ENCODE measurements at places on chromosomes 1 and 21.
A peak's percentile ranks its signal among the peaks of the same experiment; 100 is the strongest.

DNA sequence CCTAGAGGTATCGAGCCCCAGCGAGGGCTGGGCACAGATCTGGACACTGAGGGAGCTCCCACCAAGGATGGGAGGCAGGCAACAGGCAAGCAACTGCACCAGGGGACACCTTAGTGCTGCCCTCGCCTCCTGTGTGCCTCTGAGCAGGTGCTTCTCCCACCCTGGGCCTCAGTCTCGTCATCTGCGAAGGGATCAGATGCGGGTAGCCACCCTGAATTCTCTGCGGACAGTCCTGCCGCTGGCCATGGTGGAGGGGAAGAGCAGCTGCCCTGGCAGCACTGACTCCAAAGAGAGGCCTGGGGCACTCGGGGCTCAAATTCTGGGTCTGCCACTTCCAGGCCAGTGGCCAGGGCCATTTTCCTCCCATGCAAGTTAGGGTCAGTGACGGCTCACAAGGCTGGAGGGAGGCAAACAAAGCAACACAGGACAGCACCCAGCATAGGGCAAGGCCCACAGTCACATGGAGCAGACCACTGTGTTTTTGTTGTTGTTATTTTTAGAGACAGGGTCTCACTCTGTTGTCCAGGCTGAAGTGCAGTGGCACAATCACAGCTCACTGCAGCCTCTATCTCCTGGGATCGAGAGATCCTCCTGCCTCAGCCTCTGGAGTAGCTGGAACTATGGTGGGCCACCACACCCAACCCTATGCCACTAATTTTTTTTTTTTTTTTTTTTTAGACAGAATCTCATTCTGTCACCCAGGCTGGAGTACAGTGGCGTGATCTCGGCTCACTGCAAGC is 7.1 kb upstream of the SDC3 start:
- no peak for DNase-seq

- DNase-seq = no peak
These were observed 42.7 kb downstream of the RHOU start for GRCh38 chr1:228778026-228778425.

GRCh38 chr1:3237994-3238702 is 169.1 kb downstream of the PRDM16 start:
- no peak for DNase-seq

- no peak for DNase-seq
These were observed 231.0 kb downstream of the RERE start for GRCh38 chr1:8586438-8586837.

GRCh38 chr1:213120386-213120785 is 69.3 kb downstream of the RPS6KC1 start:
- no peak for DNase-seq

- no peak for DNase-seq
These were observed 35.6 kb upstream of the ERG start for GRCh38 chr21:38533887-38534286.

DNA sequence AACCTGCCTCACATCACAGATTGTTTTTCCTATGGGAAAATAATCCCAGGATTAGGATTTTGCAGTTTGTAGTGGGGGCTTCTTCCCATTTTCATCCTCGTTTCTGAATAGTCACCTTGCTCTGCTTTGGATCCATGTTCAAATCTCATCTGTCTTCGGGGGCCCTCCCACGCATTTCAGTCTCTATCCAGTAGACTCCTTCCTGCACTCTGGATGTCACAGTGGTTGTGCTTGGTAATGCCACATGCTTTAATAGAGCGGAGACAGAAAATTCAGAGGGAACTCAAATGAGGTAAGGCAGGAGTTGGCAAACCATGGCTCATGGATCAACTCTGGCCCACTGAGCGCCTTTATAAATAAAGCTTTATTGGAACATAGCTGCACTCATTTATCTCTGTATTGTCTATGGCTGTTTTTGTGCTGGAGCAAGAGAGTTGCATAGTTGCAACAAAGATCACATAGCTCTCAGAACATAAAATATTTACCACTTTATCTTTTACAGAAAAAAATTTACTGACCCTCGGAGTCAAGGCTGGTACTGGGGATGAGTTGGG is 101.0 kb downstream of the SPATA46 start:
- no peak for DNase-seq

DNA sequence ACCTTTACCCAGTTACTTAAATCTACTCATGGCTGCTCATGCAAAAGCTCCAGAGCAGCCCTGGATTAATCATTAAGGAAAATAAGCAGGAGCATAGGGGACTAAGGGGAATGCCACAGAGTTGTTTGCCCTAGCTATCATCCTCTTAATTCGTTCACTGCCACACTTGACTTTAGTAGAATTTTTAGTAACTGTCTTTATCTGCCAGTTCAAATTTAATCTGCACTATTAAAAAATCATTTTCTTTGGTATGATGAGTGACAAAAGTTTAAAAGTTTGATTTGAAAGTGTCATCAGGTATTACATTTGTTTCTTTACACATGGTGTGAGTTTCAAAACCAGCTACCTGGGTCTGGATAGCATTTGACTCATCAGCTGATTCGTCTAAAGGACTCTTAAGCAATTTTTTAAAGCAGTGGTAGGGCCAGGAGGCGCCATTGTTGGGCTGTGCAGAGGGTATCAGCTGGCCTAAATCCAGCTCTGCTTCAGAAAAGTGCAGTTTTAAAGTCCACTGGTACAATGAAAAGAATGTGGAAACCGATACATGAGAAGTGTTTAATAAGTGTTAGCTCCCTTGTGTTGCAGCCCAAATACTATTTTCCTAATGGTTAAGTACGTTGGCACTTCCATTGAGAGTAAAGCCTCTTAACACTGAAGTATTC is 69.9 kb upstream of the DR1 start:
- DNase-seq = peak; percentile 91

GRCh38 chr1:34984435-34984792 is 733 bp downstream of the TMEM35B start:
- no peak for DNase-seq

DNA sequence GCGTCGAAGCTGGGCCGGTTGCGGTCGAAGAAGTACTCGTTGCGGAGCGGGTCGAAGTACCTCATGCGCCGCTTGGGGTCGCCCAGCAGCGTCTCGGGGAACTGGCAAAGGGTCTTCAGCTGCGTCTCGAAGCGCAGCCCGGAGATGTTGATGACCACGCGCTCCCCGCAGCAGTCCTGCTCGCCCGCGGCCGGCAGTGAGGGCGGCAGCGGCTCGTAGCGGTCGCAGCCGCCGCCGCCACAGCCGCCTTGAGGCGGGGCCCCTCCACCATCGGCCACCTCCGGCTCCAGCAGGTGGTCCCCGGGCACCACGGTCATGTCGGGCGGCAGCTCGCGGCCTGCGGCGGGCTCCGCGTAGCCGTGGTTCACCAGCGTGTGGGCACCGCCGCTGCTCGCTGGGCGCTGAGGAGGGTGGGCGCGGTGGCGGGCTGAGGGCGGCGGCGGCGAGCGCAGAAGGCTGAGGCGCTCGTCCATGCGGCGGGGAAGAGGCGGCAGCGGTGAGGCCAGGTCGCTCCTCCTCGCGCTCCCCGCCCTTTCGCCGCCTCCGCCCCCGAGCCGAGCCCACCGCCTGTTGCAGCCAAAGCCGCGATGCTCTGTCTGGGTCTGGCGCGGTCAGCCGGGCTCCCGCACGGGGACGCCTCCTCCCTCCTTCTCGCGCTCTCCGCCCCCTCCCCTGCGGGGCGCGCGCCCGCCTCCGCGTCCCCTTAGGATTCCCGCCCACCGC is at the start of gene KCNA3:
TSS of gene KCNA3 (minus strand) at position 604 of the 723 bp plus-strand sequence. CDS start at position 473, 131 bp downstream.
- DNase-seq = no peak

GRCh38 chr1:173758980-173759379 is 44.2 kb downstream of the KLHL20 start:
- no peak for DNase-seq

GRCh38 chr1:214469290-214469689 is 82.1 kb downstream of the PTPN14 start:
- no peak for DNase-seq

- DNase-seq = no peak
These were observed 7.0 kb upstream of the VPS26C start for GRCh38 chr21:37273911-37274690.

- DNase-seq = no peak
These were observed 998.0 kb upstream of the B3GALT2 start for GRCh38 chr1:194184425-194184824.

- no peak for DNase-seq
These were observed 81.8 kb downstream of the KIF1B start for GRCh38 chr1:10292188-10292587.

DNA sequence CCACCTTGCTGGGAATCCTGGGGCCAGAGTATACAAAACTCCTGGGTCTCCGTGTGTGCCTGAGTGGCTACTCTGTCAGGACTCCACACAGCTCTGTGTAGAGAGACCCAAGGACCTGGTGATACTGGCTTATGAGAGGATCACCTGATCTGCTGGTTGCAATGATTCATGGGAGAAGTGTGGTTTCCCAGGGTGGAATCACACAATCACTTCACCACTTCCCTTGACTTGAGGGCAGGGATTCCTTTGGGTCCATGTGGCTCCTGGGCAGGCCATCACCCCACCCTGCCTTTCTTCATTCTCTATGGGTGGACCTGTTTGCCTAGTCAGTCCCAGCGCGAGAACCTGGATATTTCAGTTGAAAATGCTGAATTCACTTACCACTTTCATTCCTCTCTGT is 13.3 kb downstream of the PRSS38 start:
- DNase-seq = no peak

- no peak for DNase-seq
These were observed 27.6 kb upstream of the SARS1 start for GRCh38 chr1:109185990-109186732.

DNA sequence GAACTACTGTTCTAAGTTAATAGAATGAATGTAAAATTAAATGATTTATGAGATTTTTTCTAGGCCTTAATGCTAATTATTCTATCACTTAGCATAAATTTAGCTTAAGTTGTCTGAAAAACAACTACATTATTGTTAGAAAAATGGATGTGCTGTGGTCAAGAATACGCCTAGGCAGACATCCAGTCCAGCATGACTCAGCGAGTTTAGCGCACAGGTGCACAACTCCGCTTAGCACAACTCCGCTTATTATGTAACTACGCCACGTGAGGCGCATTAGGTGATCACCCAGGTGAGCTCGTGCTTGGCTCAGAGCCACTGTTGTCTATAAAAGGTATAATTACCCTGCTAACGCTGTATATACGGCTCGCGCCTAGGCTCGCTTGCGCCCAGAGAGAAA is 1043.6 kb upstream of the ADGRL4 start:
- no peak for DNase-seq

DNA sequence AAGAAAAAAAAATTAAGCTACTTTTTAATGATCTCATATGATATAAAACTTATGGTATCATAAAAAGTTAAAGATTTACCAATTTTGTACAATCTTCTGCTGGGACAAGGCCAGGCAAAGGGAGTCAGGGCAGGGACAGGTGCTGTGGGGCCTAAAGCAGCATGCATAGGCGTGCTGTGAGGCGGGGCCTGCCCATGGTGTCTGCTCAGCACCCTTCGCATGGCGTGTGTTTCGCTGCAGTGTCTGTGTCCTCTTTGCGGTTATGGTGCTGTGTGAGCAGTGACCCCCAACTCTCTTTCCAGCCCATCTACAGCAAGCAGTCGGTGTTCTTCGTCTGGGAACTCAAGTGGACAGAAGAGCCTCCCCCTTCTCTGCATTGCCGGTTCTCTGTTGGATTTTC is 13.4 kb upstream of the PWP2 start:
- DNase-seq = no peak

- DNase-seq = no peak
These were observed 9.3 kb downstream of the SSU72 start for GRCh38 chr1:1565340-1565739.

GRCh38 chr1:21546122-21546825 is 37.1 kb downstream of the ALPL start:
- no peak for DNase-seq

- DNase-seq = peak; percentile 75
These were observed 28.5 kb upstream of the CASZ1 start for GRCh38 chr1:10824821-10825540.

DNA sequence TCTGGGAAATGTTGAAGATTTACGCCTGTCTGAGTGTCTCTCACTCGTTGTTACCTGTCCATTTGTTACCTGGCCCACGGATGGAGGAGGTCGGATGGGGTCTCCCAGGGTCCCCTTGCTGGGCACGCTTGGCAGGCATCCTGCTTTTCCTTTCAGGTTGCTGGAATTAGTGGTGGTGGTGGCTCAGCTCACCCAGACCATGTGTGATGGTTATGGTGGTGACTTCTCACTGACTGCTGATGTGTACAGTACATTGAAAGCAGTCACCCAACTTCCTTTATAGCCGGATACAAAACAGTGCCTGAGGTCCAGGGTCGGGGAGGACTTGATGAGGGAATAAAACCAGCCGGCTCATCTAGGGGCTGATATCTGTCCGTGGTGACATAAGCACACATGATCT is 19.5 kb downstream of the MAPKAPK2 start:
- DNase-seq = no peak

DNA sequence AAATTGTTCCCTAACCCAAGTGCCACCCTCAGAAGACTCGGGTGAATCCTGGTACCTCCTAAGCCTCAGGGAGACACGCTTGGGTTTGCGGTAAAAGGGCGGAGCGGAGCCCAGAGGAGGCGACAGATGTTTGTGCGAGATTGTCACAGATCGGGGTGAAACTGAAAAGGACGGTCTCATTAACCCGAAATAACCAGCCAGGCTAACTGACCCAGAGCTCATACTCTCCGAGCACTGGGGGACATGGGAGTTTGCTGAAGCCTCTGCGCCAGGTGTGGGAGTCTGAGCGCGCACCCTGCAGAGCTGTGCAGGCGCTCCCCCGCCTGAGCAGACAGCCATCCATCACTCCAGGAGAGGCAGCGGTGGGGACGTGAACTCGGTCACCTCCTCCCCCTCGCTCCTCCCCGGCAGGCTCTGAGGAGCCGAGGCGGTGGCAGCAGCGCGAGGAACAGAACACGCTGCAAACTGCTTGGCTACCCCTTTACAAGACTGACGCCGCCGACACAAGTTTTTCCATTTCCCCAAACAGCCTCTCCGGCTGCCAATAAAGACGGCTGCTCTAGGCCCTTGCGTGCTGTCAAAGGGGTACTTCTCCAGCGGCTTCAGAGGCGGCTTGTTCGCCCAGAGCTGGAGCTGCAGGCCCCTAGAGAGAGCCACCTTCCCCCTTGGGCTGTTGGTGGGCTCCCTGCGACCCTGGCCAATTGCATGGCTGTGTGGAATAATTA is 43.5 kb downstream of the RRAGC start:
- no peak for DNase-seq

GRCh38 chr1:243723050-243723449 is 127.0 kb downstream of the AKT3 start:
- no peak for DNase-seq

- DNase-seq = no peak
These were observed 631.3 kb downstream of the PLA2G4A start for GRCh38 chr1:187460093-187460492.

DNA sequence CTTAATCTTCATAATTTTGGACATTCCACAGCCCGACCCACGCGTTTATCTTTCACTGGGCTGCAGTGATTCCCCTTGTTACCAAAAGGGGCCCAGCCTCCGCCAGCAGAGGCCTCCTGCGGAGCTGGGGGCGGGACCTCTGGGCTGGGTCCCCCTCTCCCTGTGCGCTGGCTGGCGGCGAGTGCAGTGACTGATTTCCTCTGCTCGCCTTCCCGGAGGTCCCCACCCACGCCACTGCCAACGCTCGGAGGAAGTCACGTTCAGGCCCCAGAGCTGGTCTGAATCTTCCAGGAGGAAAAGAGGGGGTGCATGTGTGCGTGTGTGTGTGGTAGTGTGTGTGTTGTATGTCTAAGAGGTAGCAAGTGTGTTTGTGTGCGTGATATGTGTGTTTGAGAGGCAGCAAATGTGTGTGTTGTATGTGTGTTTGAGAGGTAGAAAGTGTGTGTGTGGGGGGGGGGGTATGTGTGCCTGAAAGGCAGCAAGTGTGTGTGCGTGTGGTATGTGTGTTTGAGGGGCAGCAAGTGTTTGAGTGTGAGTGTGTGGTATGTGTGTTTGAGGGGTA is 35.0 kb upstream of the JAK1 start:
- no peak for DNase-seq

- DNase-seq = no peak
These were observed 13.9 kb downstream of the LEMD1 start for GRCh38 chr1:205407970-205408369.

Measured in renal cortical epithelial cell (primary cell).